GM12878 (cell line): ENCODE measurements at places on chromosomes 2 and 18. TPM values are rescaled to one million over a fixed set of nuclear protein-coding genes. Genes with fewer than 3 reads are reported as not detected.

DNA sequence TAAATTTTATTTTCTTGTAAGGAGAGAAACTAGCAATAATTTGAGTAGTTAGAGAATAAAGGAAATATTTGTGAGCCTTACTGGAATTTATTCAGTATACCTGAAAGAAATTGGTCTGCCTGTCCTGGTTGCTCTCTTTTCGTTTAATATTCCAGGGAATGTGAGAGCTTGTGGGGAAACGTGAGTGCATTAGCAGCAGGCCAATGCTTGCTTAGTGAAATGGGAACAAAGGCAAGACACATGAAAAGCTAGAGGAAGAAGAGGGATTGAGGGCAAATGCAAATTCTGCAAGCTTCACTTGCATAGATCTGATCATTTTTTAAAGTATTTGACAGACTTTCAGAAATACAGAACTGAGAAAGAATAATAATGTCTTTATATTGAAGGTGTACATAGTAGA, 111.0 kb downstream of the ERBB4 start:
- no peak for DNase-seq

DNA sequence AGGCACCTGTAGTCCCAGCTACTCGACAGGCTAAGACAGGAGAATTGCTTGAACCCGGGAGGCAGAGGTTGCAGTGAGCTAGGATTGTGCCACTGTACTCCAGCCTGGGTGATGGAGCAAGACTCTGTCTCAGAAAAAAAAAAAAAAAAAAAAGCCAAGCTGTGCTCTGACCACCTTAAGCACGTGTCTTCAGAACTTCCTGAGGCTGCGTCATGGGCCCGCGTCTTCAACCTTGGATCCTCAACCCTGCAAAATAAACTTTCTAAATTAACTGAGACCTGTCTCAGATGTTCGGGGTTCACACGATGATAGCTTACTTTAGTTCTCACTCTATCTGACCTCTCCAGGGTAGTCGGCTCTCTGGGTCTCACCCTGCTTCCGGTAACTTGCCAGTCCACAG, 65.8 kb upstream of the CABLES1 start:
- no peak for DNase-seq

DNA sequence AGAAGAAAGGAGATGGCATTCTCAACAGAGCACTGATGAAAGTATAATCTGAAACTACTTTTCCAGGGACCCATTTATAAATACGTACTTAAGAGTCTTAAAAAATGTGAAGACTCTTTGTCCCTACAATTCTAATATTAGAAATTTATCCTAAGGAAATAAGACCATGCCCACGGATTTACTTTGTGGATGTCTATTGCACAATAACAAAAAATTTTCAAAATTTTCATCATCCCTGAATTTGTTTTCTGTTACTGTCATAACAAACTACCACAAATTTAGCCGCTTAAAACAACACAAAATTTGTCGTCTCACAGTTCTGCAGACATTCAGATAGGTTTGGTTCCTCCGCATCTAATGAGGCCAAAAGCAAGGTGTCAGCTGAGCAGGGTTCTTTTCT, 182.3 kb upstream of the SMAD7 start:
- no peak for DNase-seq

CDH2 gene
- 0.18 and 0.19 TPM in 2 replicates for total RNA-seq

DNA sequence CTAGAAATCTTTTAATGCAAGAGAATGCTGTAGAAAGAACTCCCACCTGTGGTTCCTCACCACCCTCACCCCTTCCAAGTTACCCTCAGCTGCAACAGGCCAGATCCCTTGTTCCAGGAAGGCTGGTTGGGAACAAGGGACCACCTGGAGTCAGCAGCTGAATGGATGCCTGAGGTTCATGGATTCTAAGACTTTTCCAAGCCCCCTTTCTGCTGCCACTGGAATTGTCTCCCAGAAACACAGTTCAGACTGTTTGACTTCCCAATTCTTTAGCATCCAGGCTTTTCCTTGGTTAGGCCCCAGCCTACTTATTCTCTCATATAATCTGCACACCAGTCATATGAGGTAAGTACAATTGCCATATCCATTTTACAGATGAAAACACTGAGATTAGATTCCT, 8.0 kb upstream of the ADCY3 start:
- DNase-seq, result no peak

DNA sequence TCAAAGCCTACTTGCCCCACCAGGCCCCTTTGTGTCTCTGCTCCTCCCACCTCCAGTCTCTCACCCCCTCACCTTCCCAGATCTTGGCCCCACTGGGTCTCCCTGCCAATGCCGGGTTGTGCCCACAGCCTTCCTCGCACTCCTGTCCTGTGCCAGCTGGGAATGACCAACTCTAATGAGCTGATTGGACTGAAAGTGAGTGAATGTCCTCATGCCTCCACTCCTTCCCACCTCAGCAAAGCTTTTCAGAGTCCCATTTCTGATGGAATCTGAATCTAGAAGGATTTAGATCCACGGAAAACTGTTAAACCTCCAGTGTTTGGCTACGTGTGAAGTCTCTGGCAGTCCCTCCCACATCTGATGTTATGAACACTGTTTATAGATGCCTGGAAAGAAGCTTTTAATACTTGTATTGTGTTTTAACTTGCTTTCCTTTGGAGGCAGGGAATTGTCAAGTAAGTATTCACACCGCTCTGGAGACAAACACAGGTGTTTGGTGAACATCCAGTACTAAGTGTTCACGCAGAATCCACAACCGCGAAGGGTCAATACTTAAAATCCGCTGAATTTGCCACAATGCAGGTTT, 103.9 kb downstream of the RTN4 start:
- DNase-seq, result no peak

GRCh38 chr2:112520234-112520783, 22.0 kb upstream of the POLR1B start:
- no peak for DNase-seq

DNA sequence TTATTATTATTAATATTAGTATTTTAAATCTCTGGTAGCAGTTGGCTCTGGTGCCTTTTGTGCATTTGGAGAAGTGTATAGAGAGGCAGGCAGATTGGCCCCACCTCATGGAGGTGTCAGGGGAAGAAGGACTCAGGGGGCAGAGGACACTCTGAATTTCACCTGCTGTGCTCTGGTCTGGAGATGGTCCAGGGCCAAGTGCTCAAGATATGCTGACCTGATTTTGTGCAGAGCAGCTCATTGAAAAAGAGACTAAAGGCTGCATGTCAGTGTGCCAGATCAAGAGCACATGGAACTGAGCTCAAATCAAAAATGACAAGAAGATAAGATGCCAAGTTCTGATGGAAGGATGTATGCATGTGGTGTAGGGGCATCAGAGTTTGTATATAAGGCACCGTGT, 323.6 kb upstream of the TNP1 start:
- DNase-seq, result no peak

GPR35 gene
- total RNA-seq, result 0.56 and 1.1 TPM in 2 replicates

DNA sequence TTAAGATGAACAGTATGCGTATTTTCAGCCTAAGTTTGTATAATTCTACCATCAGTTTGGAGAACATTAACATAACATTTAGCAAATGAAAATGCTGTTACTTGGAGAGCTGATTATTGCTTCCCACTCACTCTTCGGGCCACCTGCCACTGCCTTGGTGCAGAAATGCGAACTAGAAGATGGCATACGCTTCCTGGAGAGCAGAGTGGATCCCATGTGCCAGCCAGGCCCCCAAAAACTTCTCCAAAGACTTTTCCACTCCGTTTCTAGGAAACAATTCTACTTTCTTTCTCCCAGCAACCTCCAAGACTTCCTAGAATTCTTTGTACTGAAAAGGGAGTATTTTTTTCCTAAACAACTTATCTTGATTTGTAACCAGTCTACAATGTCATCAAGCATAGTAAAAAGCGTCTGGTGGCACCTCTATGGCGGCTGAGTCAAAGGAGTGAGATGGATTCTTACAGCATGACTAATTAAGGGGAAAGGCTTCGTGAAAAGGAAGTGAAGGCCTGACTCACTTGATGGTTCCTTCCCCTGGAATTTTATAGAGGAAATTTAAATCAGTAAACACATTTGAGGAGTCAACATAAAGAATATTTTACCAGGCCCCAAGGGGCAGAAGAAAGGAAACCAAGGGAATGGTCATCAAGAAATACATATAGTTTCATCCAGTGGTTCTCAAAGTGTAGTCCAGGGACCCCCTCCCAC, 36.6 kb downstream of the FEZ2 start:
- no peak for DNase-seq

DNA sequence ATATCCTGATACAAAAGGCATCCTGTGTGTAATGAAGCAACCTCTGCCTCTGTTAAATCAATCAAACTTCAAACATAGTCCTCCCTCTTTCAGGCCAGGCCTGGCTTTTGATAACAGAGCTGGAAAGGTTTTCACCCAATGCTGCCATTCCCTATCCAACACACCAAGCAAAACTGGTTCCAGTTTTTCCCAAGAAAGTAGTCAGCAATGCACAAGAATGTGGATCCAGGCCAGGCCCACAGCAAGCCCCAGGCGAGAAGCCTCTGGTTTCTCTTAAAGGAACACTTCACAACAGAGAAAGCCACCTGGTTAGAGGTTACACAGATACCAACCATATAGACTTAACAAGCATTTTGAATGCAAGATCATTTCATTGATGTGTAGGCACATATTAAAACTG, 49.2 kb upstream of the CCDC150 start:
- DNase-seq, result no peak

DNA sequence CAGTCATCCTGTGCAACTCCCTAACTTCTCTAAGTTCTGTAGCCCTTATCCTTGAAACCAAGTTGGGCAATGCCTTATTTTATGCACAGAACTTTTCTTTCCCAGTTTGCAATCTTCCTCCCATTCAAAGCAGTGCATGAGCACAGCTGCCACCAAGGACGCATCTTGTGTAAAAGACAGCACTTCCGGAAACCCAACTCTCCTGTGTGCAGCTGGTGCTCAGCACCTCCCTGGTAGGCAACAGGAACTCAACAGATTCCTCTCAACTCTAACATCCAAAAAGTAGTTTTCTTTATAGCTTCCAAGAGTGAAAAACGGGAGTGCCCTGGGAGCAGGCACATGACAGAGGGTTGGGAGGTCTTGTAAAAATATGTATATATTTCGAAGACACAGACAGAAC, 2.2 kb downstream of the TMEM18 start:
- no peak for DNase-seq

SERPINB8 gene
- total RNA-seq, result 21.8 and 22.0 TPM in 2 replicates

- DNase-seq, result no peak
Measured at GRCh38 chr2:59182249-59182648, 941.1 kb upstream of the FANCL start.

GRCh38 chr2:132577686-132578085, 92.3 kb downstream of the LYPD1 start:
- DNase-seq, result no peak

MRO gene
- total RNA-seq, result not detected in 2 replicates

GRCh38 chr2:39194686-39195085, 49.1 kb downstream of the CDKL4 start:
- DNase-seq, result no peak

STRN gene
- 19.2 and 19.6 TPM in 2 replicates for total RNA-seq

CYB5A gene
- total RNA-seq, result 60.2 and 60.4 TPM in 2 replicates

DNA sequence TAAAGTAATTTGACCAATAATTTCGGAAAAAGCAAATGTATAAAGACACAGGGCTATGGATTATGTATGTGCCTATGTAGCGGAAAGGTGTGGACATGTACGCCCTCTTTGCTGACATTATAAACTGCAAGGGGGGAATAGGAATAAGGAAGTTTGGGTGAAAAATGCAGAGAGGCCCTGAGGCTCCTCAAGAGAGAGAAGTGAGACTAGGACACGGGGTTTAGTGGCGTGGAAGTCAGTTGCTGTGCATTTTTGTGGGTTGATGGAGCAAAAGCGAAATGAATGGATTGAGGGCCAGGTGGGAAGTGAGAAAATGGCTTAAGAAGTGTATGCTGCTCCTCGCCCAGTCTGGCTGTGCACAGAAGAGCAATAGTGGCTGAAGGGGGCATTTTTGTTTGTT, 96.2 kb upstream of the B3GNT7 start:
- DNase-seq, result peak; percentile 42

GRCh38 chr18:68024716-68025115, 508.2 kb upstream of the DSEL start:
- DNase-seq, result no peak

- no peak for DNase-seq
Measured at GRCh38 chr2:143085125-143085784, 44.0 kb upstream of the ARHGAP15 start.

DNA sequence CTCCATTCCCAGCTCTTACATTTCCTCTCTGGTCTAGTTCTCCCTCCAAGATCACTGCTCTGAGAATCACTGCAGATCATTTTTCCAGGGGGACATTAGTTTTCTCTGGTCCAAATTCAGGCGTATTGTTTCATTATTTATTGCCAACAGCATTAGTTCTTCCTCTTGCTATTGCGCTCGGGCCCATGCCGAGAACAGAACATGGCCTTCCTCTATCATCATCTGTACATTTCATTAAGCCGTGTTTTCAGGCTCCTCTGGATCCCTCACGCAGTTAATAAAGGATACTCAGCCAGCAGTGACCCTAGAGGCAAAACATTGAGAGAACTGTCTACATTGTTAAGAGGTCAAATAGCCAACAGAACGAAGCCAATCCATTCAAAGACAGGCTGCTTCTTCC, 63.9 kb downstream of the CCBE1 start:
- DNase-seq, result no peak

PFN4 gene
- 0.98 and 1.4 TPM in 2 replicates for total RNA-seq

- DNase-seq, result no peak
Measured at GRCh38 chr2:10499911-10500521, 51.9 kb upstream of the ODC1 start.

LIMS4 gene
- total RNA-seq, result 0.40 and 0.49 TPM in 2 replicates

- no peak for DNase-seq
Measured at GRCh38 chr2:184780944-184781343, 182.6 kb downstream of the ZNF804A start.

- no peak for DNase-seq
Measured at GRCh38 chr2:145572238-145572637, 1052.3 kb upstream of the ZEB2 start.

- no peak for DNase-seq
Measured at GRCh38 chr2:79935771-79936657, 368.5 kb downstream of the LRRTM1 start.

PRKAG3 gene
- total RNA-seq, result not detected in 2 replicates

EXOC6B gene
- 1.8 and 2.3 TPM in 2 replicates for total RNA-seq

DNA sequence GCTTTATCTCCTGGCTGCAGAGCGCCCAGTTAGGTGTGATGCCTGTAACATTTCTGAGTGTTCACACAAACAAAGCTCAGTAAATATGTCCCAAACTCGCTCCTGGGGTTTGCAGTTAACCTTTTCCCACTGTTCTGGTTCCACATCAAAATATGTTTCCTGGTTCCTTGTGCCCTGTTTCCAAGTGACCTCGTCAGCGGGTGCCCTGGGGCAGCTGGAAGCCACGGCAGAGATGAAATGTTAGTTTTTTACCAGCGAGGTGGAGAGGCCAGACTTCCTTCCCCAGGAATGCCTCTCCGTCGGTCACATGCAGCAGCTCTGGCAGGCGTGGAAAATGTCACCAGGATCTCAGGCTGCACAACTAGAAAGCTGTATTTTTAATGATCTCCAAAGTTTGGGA, 18.2 kb downstream of the NFATC1 start:
- DNase-seq, result no peak

GRCh38 chr2:48269117-48269822, 260.7 kb upstream of the STON1 start:
- no peak for DNase-seq

HRH4 gene
- not detected in 2 replicates for total RNA-seq

RNF144A gene
- total RNA-seq, result 0.80 and 1.4 TPM in 2 replicates
